ENCODE measurements at places on chromosomes 3 and 15.

DNA sequence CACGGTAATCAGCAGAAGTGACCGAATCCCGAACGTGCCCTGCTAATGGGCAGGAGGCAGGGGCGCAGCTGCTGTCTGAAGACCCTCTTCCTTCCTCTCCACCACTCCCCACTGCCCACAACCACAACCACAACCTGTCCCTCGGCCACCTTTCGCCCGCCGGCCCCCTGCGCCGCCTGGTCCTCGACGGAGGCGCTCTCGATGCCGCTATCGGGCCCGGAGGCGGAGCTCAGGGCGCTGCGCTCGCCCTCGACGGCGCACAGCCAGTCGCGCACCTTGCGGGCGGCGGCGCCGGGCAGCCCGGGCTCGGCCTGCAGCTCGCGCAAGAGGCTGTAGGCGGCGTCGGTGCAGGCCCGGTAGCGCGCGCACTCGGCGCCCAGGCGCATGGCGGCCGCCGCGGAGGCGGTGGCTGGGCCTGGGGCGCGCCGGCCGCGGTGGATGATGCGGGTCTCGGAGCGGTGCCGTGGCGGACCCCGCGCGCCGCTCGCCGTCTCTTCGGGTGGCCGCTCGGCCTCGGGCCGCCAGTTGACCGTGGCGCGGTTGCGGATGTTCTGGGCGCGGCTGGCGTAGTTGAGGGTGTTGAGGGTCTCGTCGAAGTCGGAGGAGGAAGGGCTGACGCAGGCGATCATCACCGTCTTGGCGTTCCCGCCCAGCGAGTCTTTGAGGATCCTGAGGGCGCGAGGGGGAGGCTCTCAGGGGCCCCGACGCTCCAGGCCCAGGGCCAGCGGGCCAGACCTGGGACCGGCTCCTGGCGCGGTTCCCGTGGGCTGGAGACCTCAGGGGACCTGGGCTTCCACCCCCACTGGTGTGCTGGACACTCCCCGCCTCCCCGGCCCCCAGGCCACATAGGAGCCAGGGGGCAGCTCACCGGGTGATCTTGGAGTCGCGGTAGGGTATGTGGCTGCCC, 6.9 kb downstream of the KIF7 start:
- DNase-seq = no peak

DNA sequence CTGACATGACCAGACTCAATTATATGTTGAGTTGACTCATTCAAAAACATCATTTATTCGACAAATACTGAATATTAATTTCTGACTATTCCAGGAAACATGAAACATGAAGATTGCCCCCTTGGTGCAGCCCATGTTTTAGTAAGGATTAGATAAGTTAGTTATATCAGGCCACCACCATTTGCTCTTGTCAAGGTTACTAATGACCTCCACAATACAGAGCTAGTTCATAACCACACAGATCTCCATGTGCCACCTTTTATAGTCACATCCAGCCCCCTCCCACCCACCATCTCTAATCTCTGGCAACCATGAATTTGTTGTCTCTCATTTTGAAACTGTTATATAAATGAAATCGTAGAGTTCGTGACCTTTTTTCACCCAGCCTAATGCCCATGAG, 15.7 kb downstream of the KLHL18 start:
- no peak for DNase-seq

- no peak for DNase-seq
These were observed 228.9 kb downstream of the CD47 start for GRCh38 chr3:107861904-107862303.

DNA sequence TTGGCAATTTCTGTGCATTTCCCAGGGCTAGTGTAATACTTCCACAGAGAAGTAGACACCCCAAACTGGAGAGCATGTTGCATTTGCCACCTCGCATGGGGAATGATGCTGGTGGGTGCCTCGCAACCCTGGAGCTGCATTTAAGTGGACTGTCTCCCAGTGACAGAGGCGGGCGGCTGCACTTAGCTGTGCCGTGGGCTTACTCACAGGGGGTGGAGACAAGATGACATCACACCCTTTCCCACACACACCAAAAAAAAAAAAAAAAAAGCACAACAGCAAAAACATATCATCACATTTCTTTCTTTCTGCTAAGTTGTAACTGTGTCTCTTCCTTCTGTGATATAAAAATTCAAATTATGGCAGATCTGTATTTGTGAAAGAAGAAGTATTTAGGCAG, at the start of gene ABI3BP:
Gene ABI3BP (minus strand): TSS at position 113 of the 400 bp plus-strand sequence. CDS start 37 bp downstream, at position 76.
- DNase-seq = no peak

GRCh38 chr3:190197346-190197763, 76.7 kb upstream of the P3H2 start:
- no peak for DNase-seq

DNA sequence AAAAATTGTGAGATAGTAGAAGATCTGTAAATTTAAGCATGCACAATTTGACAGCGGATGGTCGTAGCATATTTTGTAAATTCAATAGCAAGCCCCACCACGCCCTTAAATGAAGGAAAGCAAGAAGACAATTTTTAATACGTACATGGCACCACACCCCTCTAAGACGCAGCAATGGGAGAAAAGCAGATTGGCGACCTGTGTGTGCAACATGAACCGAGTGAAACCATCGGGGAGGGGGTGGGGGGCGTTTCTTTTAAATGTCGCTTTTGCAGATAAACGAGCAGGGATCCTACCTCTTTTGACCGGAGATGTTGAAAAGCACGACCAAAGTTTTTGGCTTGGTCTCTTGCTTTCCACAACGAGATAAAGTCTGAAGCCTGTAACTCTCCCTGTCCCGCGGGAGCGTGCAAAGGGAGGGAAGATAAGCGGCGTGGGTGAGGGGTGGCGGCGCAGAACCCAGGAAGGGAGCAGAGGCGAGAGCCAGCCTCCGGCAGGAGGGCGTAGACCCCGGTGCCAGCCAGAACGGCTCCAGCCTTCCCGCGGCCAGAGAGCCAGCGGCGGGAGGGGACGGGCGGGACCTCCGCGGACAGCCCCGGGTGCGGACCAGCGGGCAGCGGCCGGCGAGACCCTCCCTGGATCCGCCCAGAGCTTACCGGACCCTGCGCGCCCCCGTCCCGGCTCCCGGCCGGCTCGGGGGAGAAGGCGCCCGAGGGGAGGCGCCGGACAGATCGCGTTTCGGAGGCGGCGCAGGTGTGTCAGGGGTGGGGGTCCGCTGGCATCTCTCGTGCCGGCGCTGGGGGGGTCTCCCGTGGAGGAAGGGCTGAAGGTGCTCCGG, at the start of gene CHL1:
Gene CHL1 (plus strand): TSS at position 453 of the 838 bp plus-strand sequence. CDS start 123,014 bp downstream, outside the sequence.
- DNase-seq = no peak

GRCh38 chr3:30639937-30640336, 33.5 kb downstream of the TGFBR2 start:
- no peak for DNase-seq

DNA sequence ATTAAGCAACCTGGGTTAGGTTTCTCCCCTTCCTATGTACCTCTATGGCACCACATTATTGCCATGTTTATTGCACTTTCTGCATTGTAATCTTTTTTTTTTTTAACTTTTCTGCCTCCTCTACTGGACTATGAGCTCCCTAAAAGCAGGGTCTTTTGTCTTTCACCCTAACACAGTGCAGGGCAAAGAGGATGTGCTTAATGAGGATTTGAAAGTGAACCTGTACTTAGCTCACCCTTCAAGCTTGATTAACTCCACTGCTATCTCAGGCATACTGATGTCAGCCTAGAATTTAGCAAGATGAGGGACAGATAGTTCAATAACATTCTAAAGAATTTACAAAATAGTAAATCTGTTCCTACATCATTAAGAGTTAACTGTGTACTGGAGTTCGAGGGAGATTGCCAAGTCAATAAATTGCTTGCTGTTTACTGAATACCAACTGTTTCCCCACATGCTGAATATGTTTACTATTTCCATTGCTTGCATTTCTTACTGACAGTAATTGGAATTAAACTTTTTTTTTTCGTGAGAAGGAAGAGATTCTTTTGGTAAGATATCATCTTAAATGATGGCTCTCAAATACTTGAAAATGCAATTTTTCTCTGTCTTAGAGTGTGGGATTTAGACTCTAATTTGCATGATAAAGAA, 15.7 kb upstream of the PPARG start:
- no peak for DNase-seq

DNA sequence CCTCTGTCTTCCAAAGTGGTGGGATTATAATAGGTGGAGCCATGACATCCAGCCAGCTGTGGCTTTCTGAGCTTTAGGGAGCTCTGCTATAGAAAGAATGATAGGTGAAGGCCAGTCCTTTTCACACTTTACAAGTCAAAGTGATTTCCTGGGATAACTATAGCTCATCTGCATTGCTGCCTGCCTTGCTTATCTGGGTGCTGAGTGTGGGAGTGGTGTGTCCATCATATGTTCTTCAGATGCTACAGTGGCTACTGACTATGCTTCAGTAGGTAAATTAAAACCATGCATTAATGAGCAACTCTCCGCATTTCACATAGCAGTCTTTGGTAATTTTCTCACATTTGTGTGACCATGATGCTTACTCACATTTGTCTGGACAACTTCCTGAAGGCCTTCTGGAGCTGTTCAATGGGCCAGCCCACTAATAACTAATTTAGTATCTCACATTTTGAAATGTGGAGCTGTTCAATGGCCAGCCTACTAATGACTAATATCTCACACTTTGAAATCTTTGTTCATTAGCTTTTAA, 23.4 kb downstream of the RHOA start:
- no peak for DNase-seq

- no peak for DNase-seq
These were observed 17.7 kb downstream of the RYK start for GRCh38 chr3:134232951-134233350.

- no peak for DNase-seq
These were observed 102.8 kb upstream of the PFN2 start for GRCh38 chr3:150073513-150073912.

GRCh38 chr3:144708437-144708836, 736.8 kb downstream of the DIPK2A start:
- no peak for DNase-seq

- DNase-seq = no peak
These were observed 2.3 kb upstream of the TNFAIP8L3 start for GRCh38 chr15:51096976-51097375.

DNA sequence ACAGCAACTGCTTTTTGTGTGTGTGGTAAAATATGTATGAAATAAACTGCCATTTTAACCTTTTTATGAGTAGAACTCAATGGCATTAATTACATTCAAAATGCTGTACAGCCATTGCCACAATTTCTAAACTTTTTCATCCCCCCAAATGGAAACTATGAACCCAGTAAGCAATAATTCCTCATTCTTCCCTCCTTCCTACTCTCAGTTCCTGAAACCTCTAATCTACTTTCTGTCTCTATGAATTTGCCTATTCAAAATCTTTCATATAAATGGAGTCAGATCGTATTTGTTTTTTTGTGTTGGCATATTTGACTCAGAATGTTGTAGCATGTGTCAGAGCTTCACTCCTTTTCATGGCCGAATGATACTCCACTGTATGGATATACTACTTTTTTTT, 5.3 kb upstream of the BLM start:
- DNase-seq = no peak

- DNase-seq = no peak
These were observed 23.8 kb downstream of the MEX3B start for GRCh38 chr15:82021992-82022391.

- no peak for DNase-seq
These were observed 1.4 kb upstream of the ETFA start for GRCh38 chr15:76312540-76313174.

DNA sequence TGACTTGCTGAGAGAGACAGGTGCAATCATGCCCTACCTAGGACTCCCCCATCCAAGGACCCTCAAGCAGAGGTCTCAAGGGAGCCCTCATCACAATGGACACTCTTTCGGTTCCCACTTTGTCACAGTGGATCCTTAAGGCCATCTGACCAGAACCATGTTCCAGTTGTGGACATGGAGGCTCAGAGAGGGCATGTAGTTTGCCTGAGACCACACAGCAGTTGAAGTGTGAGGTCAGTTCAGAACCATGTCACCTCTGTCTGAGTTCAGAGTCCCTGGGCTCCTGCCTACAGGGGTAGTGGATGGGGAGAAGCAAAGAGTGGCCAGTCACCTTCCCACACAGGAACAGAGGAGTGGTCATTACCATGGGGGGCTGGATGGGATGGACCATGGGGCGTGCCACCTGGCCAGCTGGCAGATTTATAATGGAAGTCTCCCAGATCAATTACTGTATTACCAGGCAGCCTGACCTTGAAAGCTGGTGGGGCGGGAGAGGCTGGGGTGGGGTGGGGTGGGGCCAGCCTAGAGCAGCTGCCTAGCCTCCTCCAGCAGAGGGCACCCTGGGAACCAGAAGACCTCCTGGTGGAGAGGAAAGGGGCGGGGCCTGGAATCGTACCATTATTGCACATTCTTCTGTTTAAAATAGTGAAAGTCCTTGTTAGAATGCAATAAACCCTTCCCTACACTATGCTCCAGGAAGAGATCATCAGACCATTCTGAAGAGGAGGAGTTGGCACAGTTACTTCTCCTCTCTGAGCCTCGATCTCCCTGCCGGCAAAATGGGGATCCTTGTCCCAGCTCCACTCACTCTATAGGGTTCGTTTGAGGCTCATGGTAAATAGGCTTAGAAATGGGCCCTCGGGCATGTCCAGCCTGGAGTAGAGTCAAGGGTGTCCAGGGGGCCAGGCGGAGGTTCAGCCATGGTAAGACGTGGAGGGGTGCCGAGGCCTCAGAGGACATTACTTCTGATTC, 26.9 kb upstream of the LINGO1 start:
- no peak for DNase-seq

DNA sequence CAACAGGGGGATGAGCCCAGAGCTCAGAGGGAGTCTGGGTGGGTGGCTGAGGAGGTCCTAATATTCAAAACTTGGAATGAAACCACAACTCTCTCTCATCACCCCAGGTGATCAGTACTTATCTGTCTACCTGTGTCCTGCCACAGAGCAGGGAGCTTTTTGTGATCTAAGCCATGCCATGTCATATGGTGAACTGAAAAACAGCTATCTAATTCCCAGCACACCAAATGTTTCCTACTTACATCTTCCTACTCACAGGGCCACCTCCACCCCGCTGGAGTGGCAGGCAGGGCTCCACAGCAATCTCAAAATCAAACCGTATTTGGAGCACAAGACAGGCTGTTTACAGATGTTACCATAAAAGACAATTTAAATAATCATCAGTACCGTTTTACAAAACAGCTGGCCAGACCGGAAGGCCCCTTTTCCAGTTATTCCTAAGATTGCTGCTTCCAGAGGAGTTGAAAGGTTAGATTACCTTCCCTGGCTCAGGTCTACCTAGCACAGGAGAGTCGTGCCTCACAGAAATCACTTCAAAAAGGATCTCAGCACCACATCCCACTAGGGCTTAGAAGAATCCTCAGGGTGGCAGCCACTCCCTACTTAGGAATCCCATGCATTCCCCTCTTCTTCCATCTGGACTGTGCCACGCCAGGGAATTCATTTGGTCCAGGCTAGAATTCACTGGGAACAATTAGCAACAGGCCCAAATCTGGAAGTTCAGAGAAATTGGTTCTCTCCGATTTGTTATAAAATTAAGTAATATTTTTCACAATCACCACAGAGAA, 226.6 kb upstream of the IL12A start:
- no peak for DNase-seq

DNA sequence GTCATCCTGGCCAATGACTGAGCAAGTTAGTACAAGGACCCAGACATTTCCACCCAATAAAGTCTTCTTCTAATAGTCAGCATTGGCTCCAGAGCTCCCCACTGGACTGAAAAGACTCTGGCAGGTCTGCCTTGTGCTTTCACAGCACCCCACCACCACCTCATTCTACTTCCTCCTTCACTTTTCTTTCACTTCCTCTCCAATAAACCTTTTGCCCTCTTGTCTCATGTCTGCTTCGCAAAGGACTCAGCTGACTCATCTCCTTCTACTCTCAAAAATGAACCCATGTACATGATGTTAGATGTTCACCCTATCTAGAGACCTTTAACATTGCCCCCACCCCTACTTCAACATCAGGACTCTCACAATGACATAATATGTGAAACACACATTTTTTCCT, 181.0 kb upstream of the PPP2R3A start:
- DNase-seq = no peak

- DNase-seq = no peak
These were observed 38.4 kb downstream of the CMC1 start for GRCh38 chr3:28279770-28280169.
